Activated CD8-positive, alpha-beta memory T cell treated with anti-CD3 and anti-CD28 coated beads, Interleukin-2, amount 10 ng/mL, durations not matched to agents 7 days and 5 days (primary cell): ENCODE measurements at places on chromosomes 3 and 15.
A peak's percentile ranks its signal among the peaks of the same experiment; 100 is the strongest.

- DNase-seq, result no peak
These were observed 114.5 kb downstream of the RARB start for GRCh38 chr3:25542492-25543039.

DNA sequence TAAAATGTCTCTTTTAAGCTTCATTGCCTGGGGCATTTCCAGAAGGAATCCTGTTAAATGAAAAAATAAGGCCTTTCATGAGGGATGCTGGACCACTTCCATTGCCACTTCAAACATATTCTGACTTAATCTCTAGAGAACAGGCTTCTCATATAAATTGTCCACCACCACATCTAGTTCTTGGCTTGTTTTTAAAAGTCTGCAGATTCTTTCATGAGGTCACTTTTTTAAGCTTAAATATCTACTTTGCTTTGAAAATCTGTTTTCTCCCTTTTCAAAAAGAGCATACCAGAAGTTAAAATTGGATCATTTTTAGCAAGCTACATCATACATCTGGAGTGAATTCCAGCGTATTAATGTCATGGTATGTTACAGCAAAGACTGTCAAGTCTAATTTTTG lies 131.6 kb downstream of the C3orf70 start:
- DNase-seq, result no peak

GRCh38 chr15:75796321-75796720 lies 46.9 kb upstream of the UBE2Q2 start:
- no peak for DNase-seq

- DNase-seq, result no peak
These were observed 265.6 kb upstream of the THBS1 start for GRCh38 chr15:39315206-39315850.

- DNase-seq, result no peak
These were observed 170.6 kb downstream of the MINAR1 start for GRCh38 chr15:79602731-79603130.

- no peak for DNase-seq
These were observed 13.5 kb upstream of the TTBK2 start for GRCh38 chr15:42933886-42934667.

GRCh38 chr3:162170581-162170980 lies 674.0 kb downstream of the OTOL1 start:
- DNase-seq, result no peak

- peak; percentile 61 for DNase-seq
These were observed 34.6 kb downstream of the CRABP1 start for GRCh38 chr15:78374436-78375393.

DNA sequence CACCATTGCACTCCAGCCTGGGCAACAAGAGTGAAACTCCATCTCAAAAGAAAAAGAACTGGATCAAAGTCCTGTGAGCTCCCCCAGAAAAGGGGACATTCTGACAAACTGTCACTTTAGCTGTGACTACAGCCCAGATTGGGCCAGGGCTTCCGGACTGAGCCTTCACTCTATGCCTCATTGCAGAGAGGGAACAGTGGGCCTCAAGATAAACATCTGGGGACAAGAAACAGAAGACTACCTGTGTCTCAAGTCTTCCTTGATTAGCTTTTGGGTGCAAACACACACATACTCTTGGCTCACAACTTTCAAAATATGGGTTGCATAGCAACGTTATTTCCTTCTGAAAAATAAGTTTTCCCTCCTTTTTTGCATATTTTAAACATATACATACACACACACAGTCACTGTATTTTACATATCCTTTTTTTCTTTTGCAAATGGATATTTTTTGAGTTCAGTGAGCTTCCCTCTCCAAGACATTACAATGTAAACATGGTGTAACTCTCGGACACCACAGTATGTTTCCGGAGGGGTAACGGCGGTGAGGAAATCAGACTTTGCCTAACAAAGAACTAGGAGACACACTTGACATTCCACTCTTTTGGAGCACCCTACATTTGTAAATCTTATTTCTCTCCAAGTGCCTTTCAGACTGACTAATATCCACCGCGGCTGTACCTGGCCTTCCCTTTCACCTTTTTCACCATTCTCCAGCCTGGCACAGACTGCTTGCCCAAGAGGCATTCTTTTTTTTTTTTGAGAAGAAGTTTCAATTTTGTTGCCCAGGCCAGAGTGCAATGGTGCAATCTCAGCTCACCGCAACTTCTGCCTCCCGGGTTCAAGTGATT lies 3.5 kb downstream of the TKT start:
- DNase-seq, result no peak

DNA sequence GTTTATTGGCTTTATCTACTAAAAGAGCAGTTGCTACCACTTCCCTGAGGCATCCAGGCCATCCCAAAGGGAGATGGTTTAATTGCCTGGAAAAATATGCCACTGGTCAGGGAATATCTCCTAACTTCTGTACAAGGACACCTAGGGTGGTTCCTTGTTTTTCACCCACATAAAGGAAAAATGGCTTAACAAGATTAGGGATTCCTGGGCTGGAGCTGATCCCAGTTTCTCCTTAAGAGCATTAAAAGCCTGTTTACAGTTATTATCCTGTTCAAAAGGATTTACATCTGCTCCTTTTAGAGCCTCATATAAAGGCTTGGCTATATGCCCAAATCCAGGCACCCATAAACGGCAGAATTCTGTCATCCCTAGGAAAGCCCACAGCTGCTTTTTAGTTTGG lies 70.2 kb upstream of the WNT7A start:
- no peak for DNase-seq

- DNase-seq, result no peak
These were observed 41.9 kb downstream of the PTPN23 start for GRCh38 chr3:47422743-47423142.

DNA sequence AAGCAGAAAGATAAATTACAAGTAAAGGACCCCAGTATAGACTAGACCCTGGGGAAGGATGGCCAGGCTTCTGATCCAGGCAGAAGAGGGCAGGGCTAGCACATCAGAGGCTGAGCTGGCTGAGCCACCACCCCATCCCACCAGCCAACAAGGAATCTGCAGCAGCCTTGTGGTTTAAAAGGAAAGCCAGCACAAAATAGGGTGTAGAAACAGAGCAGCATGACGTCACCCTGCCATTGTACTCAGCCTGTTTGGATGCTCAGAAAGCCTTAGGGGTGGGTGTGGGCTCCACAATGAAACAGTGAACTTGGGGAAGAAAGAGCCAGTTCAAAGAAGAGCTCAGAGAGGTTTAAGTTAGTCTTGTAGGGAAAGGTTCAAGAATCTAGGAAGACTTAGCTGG lies 28.2 kb downstream of the DUOX1 start:
- no peak for DNase-seq

DNA sequence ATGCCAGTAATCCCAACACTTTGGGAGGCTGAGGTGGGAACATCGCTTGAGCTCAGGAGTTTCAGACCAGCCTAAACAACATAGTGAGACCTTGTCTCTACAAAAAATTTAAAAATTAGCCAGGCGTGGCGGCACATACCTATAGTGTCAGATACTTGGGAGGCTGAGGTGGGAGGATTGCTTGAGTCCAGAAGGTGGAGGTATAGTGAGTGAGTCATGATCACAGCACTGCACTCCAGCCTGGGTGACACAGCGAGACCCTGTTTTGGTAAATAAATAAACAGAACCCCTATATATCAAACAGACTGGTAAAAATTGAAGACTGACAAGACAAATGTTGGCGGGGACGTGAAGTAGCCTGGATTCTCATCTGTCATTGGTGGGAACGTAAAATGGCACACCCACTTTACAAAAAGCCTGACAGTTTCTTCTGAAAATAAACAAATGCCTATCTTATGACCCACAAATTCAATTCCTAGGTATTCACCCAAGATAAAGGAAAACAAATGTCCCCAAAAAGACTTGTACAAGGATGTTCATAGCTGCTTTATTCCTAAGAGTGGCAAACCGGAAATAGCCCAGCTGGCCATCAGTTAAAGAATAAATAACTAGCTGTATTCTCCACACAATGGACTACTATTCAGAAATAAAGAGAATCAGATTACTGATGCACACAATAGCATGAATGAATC lies 47.0 kb upstream of the GK5 start:
- no peak for DNase-seq

DNA sequence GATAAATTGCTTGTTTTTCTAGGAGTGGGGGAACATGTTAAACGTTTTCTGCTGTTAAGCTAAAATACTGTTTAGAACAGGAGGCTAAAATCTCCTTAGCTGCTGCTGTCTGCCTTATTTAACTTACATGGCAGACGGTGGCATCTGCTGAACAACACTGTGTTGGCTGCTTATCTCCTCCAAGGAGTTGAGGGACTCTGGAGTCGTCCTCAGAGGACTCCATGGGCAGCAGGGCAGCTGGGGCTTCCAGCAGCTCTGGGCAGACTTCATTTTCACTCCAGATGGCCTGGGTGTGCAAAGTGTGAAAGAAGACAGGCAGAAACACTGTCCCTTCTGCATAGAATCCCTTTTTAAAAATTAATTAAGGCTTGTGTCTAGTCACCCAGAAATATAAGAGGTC lies 52.9 kb upstream of the NUDT16 start:
- DNase-seq, result no peak

- DNase-seq, result no peak
These were observed 274.4 kb downstream of the NFKBIZ start for GRCh38 chr3:102123590-102124190.

GRCh38 chr3:27208961-27209616 lies 160.1 kb downstream of the NEK10 start:
- no peak for DNase-seq

DNA sequence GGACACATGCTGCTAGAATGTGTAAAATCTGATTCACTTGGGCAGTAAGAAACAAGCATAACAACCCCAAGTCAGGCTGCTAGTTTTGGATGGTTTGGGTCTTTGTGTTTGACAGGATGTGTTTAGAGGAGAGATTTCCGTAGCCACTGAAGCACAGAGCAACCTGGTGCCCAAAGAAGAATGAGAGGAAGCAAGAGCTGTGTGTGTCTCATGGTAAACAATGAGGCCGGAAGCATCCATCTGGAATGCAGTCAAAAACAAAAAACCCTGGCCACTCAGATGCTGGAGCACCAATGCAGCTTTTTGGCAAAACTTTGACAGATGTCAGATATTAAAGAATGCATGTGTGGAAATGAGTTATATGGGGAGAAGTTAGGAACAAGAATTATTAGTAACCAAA lies 39.4 kb upstream of the SNRK start:
- no peak for DNase-seq

GRCh38 chr3:7713724-7714123 lies 787.9 kb upstream of the LMCD1 start:
- DNase-seq, result no peak

- no peak for DNase-seq
These were observed 5.0 kb downstream of the SUCNR1 start for GRCh38 chr3:151878465-151878864.

DNA sequence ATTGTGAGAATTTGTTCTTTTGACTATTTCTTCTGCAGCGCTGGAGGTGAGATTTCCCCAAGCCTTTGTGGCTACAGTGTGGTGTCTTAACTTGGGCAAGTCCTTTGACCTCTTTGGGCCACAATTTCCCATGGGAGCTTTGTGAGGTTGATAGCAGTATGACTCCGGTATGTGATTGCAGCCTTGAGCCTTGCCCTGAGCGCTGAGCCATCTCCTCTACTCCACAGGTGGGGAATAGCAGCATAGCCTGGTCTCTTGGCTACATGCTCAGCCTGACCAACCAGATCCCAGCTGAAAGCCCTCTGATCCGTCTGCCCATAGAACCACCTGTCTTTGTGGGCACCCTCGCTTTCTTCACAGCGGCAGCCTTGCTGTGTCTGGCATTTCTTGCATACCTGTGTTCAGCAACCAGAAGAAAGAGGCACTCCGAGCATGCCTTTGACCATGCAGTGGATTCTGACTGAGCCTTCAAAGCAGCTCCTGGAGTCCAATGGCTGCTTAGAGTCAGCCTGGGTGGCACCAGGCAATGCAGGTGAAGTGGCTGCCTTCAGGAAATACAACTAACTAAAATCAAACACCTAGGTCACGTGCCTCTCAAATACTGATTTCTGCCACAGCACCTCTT lies 30.0 kb upstream of the RPL14 start:
- DNase-seq, result no peak

DNA sequence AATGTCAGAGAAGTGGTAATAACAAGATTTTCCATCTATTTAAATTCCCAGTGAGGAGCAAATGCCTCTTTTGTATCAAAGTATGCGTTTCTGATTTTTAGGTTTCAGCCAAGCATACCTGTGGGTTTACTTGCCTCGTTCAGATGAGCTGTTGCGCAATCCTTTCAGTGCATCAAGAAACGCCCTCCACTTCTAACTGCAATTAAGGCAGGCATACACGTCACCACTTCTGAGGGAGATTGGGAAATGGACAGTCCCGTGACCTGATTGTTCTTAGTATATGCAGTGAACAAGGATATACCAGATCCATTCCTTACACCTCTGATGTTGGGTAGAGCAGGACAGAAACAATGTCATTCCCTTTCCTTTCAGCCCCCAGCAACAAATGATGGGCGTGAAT lies 219.0 kb downstream of the ITPR1 start:
- no peak for DNase-seq

GRCh38 chr15:50377867-50378751 lies 23.1 kb upstream of the GABPB1 start:
- DNase-seq, result peak; percentile 37

DNA sequence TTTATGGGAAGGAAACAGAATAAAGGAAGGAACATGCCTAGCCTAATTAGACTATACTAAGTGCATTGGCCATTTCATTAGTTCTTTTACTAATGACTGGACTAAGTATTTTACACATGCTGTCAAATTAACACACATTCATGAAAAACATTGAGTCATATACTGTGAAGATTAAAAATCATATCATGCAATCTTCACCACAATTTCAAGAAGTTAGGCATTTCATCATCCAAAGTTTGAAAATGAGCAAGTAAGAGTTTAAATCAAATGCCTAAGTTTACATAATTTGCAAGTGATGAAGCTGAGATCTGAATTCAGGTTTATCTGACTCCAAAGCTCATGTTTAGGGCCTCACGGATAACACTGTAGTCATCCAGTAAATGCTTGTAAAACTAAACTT lies 601.0 kb downstream of the PDCD6IP start:
- no peak for DNase-seq

DNA sequence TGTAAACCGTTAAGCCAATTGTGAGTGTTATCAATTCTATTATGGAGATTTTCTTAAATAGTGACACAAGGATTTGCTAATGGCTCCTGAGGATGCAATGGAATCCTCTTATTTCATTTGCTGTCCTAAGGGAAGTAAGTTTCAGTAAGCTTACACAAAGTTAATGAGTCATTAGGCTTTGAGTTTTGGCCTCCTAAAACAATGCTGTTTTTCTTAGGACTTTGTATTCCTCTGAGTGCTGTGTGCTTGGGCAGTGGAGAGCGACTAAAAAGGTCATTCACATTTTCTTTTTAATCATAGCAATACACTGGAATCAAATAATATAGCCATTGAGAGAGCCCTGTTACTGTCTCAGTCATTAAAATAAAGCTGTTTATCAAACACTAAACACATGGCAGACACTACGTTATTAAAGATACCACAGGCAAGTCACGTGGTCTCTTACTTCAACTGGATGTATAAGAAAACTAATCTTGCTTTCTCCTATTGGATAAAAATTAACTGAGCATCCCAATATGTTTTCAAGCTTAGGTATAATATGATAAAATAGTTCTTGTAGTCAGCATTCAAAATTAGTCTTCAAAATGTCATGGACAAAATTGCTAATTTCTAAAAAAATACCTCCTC lies 290.8 kb downstream of the NLGN1 start:
- DNase-seq, result no peak
